ENCODE measurements at places on chromosomes 2 and 18.

GRCh38 chr2:85864654-85865053, 24.1 kb downstream of the ST3GAL5 start:
- no peak for DNase-seq

- DNase-seq, result no peak
Observed at GRCh38 chr2:201403880-201404279, 46.7 kb upstream of the FLACC1 start.

DNA sequence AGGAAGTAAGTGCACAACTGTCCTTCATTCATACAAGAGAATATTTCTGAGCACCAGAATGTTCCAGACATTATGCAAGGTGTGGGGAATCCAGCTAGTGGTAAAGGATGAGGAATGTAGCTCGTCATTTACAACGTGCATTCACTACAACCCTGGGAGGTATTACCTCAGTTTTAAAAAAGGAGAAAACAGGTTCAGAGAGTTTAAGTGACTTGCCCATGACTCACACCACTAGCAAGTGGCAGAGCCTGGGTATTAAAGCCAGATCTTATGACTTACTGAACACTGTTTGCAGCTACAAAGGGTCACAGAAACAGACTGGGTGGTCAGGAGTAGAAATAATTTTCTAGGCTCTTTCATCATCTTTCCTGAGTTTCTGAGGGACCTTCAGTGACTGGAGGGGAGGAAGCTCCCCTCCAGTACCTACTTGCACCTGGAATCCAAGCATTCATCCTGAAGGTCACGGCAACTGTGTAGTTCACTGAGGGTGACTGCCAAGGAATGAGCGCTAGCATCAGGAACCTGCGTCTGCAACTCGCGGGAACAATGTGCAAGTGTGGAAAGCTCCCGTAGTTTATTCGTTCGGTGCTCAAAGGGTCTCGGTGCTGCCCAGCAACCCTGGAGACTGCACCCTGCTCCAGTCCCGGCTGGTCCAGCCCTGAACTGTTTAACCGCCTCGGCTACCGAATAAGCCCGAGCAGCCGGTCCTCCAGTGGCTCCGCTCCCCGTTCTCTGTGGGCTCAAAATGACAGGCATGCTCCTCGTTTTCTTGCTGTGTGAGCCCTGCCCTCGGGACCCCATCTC, 647 bp downstream of the CCDC121 start:
- DNase-seq, result no peak

GRCh38 chr2:130314377-130314776, 28.3 kb upstream of the IMP4 start:
- no peak for DNase-seq

DNA sequence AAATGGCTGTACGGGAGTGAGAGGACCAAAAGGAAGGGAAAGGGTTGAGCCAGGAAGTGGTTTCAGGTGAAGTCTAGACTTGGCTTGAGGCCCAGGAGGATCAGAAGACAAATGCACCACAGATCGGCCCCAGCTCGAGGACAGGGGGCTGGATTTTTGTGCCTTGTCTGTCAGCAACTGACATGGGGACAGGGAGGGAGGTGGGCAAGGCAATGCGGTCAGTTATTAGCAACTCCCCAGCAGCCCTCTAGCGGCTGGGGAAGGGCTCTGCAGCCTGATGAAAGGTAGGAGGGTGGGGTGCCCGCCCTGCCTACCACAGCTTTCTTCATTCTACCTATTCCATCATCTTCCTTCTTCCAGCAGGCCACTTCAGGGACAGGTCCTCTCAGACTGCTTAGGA, 50.0 kb downstream of the CPO start:
- DNase-seq, result no peak

DNA sequence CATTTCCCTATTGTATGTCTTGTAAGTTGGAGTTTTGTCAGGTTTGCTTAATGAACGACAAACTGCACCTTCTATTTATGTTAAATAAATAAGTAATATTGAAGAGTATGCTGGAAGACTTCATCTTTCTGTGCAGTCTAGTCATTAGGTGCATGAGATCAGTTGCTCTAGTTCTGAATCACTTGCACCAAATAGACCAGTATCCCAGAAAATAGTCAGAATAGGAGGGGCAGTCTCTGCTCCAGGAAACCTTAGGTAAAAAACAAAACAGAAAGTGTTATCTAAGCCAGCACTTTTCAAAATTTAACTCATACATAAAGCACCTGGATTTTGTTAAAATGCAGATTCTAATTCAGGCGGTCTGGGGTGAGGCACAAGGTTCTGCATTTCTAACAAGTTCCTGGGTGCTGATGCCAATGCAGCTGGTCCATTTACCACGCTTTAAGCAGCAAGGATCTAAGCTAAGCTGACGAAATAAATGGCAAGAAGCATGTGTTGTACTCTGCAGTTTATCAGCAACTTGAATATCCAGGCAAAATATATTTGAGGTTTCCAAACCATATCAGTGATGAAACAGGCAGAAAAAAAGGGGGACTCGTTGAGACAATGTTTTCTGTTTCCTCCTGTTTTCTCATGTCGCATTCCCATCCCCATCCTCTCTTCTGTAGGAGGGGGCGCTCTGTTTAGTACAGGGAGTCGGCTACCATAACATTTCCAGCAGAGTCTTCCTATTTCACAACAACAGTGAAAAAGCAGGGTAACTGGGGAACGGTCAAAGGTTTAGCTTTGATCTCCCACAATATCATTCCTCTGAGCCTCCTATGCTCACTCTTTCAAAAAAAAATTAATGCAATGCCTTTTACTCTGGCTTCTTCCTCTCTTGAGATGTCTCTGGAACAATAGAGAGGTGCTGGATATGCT, 106.4 kb downstream of the MBD2 start:
- no peak for DNase-seq

GRCh38 chr18:79540904-79541282, 138.7 kb upstream of the CTDP1 start:
- peak; percentile 20 for DNase-seq

DNA sequence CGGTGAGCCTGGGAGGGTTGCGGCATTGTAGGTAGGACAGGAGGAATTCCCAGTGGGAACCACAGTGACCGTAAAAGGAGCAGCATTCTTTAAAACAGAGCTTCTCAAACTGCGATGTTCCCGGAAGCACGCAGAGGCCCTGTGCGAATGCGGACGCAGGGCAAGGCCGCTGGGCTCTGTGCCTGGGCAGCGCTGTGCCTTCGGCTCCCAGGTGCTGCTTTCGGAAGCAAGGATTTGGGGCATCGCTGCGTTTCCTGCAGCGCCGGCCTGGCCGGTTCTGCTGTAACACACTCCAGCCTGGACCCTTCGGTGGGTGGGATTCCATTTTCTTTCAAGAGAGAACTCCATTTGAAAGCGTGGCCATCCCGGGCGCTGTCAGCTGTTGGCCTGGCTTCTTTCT, 118.6 kb downstream of the PTGR3 start:
- DNase-seq, result peak; percentile 36

DNA sequence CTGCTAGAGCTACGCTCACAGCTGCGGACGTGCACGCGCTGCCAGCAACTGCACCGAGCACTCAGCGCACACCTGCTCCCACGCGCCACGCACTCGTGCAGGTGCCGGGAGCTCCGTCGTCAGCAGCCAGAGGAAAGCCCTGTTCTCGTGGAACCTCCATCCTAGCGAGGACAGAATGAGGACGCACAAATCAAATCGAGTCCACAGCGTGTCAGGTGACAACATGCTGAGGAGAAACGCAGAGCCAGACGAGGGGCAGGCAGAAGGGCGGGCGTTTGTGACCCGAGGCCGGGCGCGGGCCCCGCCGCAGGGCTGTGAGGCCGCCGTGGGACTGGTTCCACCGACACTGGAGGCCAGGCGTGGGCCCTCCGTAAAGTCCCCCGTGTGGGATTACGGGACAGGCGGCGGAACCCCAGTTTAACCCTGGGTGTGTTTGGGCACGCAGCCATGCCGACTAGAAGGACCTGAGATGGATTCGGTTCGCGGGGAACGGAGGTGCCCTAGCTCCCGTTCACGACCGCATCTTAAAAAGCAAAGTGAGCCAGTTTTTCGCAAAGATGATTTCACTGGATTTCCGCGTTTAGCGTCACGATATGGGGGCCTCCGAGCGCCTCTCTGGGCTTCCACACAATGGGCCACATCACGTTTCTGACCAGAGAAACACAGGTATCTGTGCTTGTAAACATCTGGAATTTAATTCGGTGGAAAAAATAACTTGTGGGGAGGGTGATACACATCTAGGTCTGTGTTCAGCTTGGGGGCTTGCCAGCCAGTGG, 26.9 kb upstream of the ALKAL2 start:
- DNase-seq, result no peak

DNA sequence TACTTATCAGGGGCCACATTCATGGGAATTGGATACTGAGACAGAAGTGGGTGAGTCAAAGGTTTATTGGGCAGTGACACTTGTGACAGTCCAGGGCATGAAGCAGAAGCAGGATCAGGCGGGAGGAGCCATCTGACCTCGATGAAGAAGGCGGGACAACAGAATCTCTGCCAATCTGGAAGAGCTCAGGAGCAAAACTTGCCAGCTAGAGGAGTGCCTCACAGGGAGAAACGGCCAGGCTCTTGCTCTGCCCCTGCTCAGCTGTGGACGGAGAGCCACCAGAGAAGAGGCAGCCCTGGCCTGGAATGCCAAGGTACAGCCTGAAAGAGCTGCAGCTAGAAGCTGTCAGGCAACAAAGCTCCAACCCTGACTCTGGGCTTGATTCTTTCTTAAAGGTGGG, 16.9 kb downstream of the DAW1 start:
- DNase-seq, result no peak

GRCh38 chr2:168243061-168243460, 4.3 kb downstream of the STK39 start:
- DNase-seq, result no peak

DNA sequence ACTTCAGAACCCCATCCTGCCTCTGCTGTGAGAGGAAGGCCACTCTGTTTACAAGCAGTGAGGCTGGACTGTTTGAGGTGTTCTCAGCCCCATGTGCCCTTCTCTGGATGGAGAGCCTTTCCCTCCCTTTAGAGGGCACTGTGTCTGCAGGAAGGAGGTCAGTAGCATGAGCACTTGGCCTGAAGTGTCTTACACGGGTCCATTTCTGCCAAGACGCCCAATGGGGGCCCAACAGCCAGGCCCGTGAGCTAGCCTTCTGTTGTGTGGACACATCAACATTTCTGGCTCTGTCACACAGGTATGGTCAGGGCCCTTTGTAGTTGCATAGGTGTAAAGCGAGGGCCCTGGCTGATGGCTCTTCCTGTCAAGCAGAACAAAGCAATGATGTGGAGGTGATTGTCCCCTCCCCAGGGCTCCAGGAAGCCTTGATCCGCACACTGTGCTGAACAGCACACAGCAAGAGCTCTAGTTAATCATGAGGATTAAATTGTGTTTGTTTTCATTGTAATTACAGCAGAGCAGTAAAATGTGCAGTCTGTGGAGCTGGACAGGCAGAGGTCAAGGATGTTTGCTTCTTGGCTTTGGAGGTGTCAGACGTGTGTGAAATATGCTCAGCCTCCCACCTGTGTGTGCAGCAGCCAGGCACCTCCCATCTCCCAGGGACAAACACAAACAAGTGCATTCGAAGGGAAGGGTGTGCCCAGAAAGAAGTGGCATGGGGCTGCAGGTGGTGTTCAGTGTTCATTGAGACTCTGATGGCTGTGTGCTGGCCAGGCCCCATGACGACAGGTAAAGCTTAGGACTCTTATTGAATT, 132.1 kb downstream of the SH3RF3 start:
- DNase-seq, result peak; percentile 42

DNA sequence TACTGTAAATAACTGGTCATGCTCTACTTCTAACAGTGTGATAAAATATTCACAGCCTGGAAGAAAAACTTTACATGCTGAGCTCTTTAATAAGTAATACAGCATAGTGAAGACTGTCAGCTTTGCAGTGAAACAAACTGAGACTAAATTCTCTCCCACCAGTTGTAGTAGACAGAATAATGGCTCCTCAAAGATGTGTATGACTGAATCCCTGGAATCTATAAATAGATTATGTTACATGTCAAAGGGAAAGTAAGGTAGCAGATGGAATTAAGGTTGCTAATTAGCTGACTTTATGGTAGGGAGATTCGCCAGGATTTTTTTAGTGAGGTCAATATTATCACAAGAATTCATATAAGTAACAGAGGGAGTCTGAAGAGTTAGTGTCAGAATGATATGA, 609.5 kb upstream of the VRK2 start:
- DNase-seq, result no peak

DNA sequence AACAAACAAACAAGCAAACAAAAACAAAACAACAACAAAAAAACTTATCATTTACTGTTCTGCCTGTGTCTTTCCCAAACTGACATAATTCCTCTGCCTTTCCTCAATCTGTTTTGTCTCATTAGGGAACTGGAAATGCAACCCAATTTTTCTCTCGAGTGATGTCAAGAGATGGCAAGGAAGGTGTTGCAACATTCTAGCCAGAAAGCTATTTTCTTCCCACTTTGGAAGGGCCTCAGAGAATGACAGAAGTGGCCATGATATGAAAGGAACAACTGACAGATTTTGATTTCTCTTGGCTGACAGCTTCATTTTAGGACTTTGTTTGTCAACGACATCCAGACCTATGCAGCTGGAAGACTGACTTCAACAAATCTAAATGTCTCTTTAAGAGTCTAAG, 24.7 kb downstream of the RND3 start:
- DNase-seq, result no peak

- DNase-seq, result no peak
Observed at GRCh38 chr2:174124181-174124580, 124.2 kb downstream of the OLA1 start.

Measured in Peyer's patch (tissue), 4 donors.